ENCODE measurements at places on chromosomes 7 and 10.

DNA sequence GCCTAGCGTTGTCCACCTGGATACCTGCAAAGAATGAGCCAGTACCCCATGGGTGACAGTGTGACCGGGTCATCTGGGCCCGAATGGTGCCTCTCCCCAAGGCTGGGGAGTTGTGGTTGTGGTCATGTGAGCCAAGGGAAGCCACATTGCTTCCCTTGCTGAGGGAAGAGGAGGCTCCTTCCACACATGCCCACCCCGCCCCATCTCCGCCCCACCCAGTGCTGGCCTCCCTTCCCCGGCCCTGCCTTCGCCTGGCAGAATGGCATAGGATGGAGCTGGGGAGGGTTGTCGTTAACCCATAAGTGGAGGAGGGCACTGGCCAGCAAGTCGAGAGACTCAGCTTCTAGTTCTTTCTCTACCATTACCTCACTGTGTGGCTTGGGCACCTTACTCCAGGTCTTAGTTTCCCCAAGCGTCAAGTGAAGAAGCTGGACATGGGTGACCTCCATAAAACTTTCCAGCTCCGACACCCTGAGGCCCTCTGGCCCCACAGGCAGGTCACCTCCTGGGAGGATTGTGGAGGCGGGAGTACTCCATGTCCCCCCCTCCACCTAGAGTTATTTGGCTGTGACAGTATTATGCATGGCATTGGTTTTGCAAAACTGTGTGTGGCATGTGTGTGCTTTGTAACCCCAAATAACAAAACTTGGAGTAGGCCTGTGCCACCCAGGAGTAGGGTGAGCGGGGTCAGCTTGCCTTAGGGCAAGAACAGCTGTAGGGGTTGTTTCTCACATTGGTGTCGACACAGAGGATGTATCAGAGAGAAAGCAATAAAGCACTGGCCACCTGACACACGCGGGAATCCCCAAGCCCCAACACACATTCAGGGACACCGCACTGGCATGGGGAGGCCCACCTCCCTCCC, 90.5 kb upstream of the MACROH2A2 start:
- no peak for DNase-seq

GRCh38 chr10:75058161-75058560, 53.3 kb upstream of the SAMD8 start:
- DNase-seq = no peak

DNA sequence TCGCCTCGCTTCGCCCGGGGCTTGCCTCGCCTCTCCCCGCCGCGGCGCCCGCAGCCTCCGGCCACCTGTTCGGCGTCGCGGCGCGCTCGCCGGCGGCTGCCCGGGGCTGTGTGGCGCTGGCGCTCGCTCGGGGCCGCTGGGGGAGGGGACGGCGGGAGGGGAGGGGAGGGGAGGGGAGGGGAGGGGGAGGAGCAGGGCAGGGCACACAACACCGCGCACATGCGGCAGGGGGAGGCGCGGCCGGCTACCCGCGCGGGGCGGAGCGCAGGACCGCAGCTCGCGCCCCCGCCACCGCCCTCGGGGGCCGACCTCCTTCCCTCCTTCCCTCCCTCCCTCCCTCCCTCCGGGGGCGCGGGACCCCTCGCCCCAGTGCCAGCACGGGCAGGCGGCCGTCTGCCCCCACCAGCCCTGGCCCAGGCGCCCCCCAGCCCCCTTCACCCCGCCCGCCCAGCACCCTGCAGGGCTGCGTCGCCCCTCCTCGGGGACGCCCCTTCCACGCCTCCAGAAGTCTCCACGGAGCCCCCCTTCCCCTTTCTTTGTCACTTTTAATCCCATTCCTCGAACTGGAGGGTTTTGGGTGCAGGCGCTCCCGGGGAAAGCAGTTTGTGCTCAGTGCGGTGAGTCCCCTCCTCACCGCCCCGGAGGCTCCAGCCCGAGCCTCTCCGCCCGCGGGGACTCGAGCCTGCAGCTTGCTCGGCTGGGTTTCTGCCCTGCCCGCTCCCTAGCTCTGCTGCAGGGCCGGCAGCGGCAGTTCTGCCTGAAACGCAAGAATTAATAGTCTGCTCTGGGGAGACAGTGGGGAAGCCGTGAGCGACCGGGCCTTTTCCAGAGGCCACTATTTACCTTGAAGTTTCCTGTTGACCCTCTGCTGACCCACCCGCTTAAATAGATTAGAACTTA, at the start of gene PARD3:
PARD3 (minus strand) TSS at position 112 of the 900 bp plus-strand sequence. CDS start 301 bp downstream, outside the sequence.
- no peak for DNase-seq

GRCh38 chr7:95101422-95101821, 194.0 kb downstream of the PPP1R9A start:
- no peak for DNase-seq

DNA sequence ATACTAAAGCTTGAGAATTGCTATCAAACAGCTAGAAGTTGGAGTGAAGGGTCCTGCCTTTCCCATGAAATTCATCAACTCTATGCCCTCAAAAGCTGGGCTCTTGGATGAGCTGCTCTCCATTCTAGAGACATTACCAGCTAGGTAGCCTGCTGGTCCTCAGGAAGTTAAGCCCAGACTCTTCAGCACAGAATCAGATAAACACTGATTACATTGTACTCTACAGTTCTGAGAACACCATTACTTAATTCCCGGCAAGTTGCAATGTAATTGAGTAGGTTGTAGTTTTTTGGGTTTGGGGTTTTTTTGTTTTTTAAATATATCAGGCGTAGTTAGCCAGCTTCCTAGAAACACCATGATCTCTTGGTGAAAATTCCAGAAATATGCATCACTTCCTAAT, 84.1 kb upstream of the PIK3CG start:
- DNase-seq = no peak

Measured in CD8-positive, alpha-beta memory T cell (primary cell).